RPMI8226 (cell line): ENCODE measurements at places on chromosomes 1 and 21.

GRCh38 chr1:95207223-95207935, 26.6 kb upstream of the RWDD3 start:
- DNase-seq, result no peak

GRCh38 chr1:208951908-208952307, 631.6 kb upstream of the CAMK1G start:
- DNase-seq, result no peak

DNA sequence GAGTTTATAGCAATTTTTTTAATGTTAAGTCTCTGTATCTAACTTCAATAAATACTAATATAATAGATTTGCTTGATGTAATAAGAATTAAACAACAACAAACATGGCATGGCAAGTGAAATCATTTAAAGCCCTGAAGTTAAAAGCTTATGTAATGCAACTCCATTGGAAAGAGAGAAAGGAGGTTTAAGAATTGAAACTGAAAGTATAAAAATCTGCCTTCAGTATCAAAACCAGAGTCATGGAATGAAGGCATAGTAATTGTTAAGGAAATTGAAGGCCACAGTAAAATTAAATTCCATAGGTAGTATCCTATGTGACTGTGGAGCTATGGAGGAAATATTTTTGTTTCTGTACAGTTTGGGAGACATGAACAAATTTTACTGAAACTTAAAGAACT, 55.1 kb downstream of the PRDX6 start:
- DNase-seq, result no peak

GRCh38 chr1:25996966-25997827, 666 bp downstream of the PAFAH2 start:
- peak; percentile 23 for DNase-seq

DNA sequence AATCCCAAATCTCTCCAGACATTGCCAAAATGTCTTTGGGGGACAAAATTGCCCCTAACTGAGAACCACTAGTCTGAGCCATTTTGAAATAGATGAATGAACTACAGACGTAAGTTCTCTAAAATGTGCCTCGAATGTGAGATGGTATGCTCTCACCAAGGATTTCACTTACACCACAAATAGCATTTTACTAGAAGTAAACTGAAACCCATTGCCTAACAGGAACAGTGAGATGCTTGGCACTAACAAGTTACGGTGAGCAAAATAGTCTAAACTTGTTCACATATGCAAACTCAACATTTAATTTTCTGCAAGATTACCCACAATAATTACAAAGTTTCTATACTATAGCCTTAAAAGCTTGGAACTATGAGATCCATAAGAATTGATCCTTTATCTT, 343.6 kb upstream of the ESRRG start:
- no peak for DNase-seq

GRCh38 chr1:222736470-222736869, 532 bp upstream of the FAM177B start:
- DNase-seq, result no peak

- DNase-seq, result no peak
Observed at GRCh38 chr1:228159008-228159665, 6.5 kb upstream of the IBA57 start.

DNA sequence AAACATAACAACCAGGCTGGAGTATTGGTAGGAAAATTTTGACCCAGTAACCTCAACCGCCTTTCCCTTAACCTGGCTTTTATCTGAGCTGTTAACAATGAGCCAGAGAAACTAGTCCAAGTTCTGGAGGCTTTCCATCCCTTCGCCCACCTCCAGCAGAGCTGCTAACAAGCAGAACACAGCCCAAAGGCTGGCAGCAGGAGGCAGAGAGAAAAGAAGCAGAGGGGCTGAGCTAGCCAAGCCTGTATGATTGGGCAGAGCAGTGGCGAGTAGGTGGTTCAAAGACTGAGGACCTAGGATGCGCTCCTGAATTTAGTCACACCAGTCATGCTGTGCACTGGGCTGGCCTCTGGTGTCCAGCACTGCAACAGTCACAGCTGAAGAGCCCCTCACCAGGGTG, 123.0 kb downstream of the TNR start:
- DNase-seq, result no peak

GRCh38 chr1:162003830-162004215, 19.8 kb downstream of the OLFML2B start:
- DNase-seq, result peak; percentile 97

DNA sequence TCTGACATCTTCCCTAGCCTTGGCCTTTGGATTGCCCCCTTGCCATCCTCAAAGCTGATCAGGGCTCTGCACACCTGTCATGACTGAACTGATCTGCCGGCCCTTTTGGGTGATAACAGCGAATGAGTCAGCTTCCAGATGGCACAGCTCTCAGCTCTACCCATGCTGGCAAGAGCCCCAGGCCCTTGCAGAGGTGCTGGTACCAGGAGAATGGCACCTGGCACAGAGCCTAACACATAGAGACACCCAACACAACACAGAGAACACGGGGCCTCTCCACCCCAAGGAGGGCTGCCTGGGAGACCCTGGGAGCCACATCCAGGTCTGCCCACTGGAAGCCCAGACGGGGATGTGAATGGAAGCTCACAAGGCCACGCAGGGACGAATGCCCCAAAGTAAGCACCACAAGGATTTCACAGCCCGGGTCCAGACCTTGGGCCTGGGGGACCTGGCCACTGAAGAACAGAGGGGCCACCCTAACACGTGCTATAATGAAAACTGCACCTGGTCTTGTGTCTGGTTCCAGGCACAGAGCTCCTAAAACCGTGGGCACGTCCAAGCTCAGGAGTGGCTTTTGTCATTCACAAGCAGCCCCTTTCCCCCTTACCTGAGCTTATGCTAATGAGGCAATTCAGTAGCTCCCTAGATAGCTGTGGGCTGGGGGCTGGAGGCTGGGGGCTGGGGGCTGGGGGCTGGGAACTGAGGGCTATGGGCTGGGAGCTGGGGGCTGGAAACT, 160.5 kb downstream of the NPHP4 start:
- DNase-seq, result peak; percentile 66

GRCh38 chr1:210099921-210100320, 132.7 kb upstream of the SERTAD4 start:
- no peak for DNase-seq

DNA sequence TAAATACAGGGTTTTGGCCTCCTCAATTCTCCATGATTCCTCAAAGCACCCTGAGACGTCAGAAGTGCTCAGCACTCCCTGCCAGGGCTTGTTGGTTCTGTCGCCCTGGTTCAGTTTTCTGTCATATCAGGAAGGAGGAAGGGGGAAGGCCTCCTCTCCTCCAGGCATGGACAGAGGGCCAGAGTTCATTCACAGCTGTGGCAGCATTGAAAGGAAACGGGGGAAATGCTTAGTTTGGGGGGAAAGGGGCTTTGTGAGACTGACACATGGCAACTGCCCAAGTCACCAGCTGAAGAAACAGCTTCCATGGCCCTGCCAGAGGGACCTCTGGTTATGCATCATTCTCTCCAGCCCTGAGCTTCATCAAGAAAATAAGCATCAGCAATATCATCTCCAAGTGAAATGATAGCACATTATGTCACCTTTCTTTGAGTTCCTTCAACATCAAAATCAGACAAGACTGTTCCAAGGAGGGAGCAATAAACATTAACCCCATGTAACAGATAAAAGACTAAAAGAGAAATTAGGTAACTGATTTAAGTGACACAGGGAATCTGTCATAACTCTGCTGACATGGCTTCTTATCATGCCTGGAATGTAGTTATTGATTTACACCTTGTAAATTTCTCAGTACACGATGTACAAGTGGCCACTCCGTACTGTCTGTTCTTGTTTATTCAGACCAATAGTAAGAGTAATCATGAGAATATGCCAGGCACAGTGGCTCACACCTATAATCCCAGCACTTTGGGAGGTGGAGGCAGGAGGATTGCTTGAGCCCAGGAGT, 103.2 kb upstream of the SLC25A33 start:
- DNase-seq, result no peak

DNA sequence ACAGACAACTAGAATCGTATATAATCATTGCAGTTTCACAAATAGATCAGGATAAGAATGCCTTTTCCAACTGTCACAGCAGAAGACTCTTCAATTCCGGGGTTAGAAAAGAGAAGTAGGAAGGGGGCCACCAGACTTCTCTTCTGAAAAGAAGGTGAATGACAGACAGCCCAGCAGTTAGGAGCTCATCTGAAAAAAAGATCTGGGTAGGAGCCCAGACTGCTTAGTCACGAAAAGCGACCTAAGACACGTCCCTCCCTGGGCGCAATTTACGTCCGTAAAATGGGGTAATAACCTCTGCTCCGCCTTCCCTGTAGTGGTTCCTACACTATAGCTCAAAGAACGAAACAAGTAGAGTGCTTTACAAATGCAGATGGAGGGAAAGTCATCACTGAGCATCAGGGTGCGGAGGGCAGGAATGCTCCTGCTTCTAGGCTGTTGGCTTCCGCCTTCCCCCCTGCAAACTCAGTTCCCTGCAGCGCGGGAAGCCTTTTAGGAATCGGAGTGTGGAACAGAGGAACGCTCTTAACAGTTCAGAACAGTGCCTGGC, 582 bp downstream of the ORC1 start:
- DNase-seq, result peak; percentile 87

DNA sequence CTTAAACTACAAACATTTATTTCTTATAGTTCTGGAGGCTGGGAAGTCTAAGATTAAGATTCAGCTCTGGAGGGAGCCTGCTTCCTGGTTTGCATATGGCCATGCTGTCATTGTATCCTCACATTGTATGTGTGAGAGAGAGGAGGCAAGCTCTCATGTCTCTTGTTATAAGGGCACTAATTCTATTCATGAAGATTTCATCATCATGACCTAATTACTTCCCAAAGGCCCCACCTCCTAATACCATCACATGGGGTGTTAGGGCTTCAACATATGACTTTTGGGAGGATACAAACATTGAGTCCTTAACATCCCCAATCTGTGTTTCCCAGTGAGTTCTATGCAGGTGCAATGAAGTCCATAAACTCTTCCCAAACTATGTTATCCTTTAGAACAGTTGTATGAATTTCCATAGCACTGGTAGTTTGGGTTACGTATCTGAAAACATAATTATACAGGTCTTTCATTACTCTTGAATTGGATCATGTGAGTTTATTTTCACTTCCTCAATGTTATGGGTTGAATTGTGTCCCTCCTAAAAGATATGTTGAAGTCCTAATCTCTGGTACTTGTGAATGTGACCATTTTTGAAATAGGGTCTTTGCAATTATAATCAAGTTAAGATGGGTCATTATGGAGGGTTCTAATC, 124.2 kb downstream of the RUNX1 start:
- DNase-seq, result no peak

- DNase-seq, result peak; percentile 85
Observed at GRCh38 chr1:235996048-235996785, 68.7 kb downstream of the NID1 start.

GRCh38 chr1:89802051-89802450, 18.8 kb upstream of the LRRC8D start:
- DNase-seq, result no peak

- DNase-seq, result no peak
Observed at GRCh38 chr1:65159801-65160523, 12.0 kb downstream of the AK4 start.

DNA sequence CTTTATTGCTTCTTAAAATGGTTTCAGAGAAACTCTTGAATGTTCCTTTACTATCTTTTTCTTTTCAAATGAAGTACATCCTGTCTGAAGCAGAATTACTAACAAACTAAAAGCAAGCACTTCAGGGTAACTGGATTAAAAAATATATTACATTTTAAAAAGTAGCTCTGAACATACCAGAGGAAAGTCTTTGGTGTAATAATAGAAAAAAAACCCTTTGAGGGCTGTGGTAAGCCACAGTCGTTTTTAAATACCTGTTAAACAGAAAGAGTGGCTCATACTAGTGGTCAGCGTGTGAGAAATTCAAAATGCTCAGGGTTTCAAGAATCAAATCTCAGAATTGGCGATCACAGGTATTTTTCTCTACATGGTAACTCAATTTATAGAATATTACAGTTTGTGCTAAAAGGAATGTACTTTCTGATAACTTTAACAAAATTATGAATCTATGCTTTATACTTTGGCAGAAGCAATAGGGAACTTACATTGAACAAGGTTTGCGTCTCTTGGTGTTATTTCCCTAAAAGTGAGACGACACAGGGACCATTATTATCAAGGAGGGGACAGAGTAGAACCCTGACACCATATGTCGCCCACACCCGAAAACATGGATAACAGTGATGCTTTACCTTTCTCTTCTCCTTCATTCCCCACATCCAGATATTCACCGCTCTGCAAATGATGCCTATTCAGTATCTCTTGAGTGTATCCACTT, 97.0 kb upstream of the DPH5 start:
- DNase-seq, result no peak

- no peak for DNase-seq
Observed at GRCh38 chr1:242178924-242179708, 180.2 kb upstream of the MAP1LC3C start.

DNA sequence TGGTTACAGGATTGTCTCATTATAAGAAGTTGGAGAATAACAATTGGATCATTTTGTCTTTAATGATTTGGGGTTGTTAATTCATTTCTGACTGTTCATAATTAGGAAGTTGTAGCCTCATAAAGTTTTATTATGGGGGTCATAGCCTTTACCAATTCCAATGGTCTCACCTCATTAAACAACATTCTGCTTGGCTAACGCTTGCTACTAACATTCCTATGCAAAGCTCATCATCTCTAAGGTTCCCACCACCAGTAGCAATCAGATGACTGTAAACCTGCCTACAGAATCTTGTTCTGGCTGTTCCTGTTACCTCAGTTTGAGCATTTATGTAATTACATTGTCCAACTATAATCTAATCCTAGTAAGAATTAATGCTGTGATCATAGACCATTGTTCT, 60.2 kb downstream of the ODF2L start:
- no peak for DNase-seq

DNA sequence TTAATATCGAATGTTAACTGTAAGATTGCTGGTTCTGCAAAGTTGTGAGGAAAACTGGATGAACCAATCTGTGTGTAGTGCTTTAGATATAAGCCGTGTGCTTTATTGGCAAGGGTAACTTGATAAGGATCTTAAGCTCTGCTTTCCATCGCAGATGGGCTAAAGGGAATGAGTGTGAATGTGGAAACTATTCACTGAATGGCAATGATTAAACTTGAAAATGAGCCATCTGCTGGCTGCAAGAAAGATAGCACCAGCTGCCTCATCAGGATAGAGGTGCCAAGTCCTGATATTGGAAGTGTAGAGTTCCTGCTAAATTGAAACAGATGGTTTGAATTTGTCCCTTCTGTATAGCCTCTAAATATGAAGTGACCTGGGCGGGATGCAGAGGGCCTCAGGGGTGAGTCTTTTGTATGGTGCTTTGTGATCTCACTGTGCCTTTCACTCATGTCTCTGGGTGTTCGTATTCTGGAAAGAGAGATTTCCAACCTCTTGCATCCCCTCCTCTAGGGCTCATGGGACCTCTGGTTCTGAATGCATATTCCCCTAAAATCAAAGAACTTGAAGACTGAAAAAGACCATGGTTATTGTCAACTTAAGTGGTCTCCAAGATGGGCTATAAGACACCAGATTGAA, 9.2 kb downstream of the FCRL3 start:
- DNase-seq, result peak; percentile 62
